ENCODE measurements at places on chromosomes 2 and 18. TPM values are rescaled to one million over a fixed set of nuclear protein-coding genes. Genes with fewer than 3 reads are reported as not detected.

- no peak for DNase-seq
Observed at GRCh38 chr2:33877348-33878016, 278.4 kb upstream of the FAM98A start.

GRCh38 chr2:152606081-152606480 lies 111.2 kb downstream of the PRPF40A start:
- no peak for DNase-seq

- DNase-seq: no peak
Observed at GRCh38 chr2:190469771-190470170, 61.6 kb downstream of the MFSD6 start.

DNA sequence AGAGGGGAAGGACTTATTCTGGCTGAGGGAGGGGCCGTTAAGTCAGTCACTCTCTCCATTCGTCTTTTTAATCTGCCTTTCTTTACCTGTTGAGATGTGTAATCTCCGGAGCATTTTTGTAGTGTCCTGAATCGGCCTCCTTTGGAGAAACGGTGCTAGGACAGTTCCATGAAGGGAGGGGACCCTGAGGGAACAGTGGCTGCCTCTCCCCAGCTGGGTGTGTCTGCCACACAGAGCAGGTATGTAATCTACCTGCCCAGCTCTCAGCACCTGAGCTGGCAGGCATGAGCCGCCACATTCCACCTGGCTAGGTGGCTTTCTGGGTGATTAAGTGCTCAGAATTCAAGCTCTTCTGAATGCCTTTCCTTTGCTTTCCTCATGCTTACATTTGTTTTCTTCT lies 131.2 kb downstream of the WDSUB1 start:
- DNase-seq: no peak

Gene MYO5B
- 0.72 TPM for total RNA-seq

DNA sequence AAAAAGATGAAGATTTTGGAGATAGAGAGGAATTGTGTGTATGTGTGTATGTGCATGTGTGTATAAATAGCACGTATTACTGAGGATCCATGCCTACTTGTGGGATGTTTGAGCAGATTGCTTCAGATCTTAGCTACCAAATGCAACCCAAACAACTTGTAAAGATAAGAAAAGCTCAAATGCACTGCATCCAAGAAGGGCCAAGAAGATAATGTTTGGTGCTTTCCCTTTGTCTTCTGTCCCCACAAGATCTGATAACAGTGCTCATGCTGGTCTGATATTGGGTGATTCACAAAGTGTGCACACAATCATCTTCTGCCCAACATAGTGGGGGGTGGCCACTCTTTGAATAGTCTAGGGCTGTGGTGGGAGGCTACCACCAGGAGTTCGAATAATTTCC lies 284.8 kb upstream of the CYRIA start:
- no peak for DNase-seq

Measured in T-cell (primary cell).